Stimulated activated CD4-positive, alpha-beta T cell treated with anti-CD3 and anti-CD28 coated beads, Interleukin-2, amount 100 ng/mL, for 4 hours (primary cell): ENCODE measurements at places on chromosomes 7 and 10.

DNA sequence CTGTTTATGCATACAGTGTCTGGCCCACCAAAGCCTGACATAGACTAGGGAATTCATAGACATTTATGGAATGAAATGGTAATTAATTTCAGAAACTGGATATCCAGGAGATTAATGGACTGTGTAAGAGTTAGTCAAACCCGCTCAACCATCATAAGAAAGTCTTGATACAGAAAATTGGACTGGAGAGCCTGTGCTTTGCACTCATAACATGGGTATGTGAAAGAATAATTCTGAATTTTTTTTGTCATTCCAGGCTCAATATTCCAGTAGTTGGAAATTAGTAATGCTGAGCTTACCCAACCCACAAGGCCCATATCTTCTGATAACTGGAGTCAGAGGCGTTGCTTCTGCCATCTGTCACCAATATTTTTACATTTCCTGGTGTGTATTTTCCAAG is 799.7 kb upstream of the IGFBP3 start:
- no peak for DNase-seq

- DNase-seq, result no peak
Measured at GRCh38 chr7:30202671-30203070, 67.9 kb downstream of the MTURN start.

GRCh38 chr10:1293636-1294435 is 237.7 kb downstream of the WDR37 start:
- DNase-seq, result no peak

GRCh38 chr10:2262878-2263277 is 525.6 kb upstream of the ADARB2 start:
- DNase-seq, result no peak

DNA sequence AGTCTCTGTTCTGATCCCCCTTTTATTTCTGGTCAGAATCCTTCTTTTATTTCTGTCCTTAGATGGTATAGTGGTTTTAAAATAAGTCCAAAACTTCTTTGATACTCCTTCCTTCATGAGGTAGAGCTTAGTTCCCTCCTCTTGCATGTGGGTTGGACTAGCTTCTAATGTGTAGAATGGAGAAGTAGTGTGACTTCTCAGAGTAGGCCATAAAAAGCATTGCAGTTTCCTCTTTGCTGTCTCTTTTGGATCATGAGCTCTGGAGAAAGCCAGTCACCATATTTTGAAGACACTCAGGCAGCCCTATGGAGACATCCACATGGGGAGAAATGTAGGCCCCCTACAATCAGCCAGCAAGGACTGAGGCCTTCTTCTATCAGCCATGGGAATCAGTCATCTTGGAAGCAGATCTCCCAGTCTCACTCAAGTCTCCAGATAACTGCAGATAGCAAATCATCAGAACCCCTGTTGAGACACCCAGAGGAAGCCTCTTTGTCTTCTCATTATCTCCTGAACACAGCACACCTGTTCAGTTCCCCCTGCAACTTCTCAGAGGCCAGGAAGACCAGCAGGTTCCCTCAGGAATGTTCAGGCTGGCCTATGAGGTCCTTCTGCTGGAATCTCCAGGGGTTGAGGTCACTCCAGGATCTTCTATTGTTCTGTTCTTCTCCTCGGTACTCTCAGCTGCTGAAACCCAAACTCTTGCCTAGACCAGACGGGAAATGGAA is 511.9 kb upstream of the ZMIZ1 start:
- no peak for DNase-seq

DNA sequence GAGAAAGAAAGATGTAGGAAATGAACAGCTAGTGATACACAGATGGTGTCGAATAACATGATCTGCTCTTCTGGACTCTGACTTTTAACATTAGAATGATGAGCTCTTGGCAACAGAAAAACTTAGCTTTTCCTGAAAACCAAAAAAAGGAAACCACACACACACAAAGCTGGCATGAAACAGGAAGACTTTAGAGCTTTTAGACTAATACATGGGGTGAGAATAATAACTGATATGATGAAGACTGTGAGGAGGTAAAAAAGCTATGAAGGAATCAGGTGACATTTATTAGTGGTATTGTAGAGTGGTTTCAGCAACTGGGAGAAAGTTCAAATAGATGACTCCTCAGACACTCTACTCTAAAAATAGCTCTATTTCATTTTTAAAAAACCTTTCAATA is 491.9 kb downstream of the PARD3 start:
- no peak for DNase-seq

DNA sequence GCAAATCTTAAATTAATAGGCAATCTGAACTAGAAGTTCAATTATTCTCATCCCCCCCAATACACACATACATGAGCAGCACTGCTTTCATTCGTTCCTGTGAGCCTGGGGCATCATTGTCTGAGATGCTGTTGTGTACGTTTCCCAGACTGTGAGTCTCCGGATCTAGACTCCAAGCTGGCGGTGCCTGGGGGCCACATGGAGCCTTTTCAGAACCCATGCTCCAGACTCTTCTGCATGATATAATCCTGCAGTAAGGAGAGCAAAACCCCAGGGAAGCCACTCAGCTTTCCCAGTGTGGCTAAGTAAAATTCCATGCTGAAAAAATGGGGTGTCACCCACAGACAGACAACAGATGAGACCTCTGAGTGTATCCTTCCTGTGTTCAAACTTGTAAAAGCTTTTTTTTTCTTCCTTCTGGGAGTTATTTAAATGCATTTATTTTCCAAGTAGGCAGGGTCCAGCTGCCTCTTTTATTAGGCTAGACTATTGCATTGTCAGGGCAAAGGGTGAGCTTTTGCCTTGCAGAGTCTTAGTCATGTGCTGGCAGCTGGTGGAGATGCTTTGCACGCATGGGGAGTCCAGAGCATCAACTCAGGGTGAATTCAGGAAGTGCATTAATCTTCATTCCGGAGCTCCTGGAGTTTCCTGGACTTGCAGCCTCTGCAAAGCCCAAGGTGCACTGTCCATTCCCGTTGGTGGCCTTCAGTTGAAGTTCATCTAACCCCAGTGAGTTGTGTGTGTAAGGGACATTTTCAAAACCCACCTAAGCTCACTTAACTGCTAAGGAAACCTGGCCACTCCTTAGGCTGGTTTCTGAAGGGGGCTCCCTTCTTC is 185.7 kb upstream of the ADO start:
- DNase-seq, result no peak

- DNase-seq, result no peak
Measured at GRCh38 chr10:113399065-113399464, 153.8 kb upstream of the HABP2 start.

- no peak for DNase-seq
Measured at GRCh38 chr10:51145375-51145774, 71.1 kb downstream of the PRKG1 start.

DNA sequence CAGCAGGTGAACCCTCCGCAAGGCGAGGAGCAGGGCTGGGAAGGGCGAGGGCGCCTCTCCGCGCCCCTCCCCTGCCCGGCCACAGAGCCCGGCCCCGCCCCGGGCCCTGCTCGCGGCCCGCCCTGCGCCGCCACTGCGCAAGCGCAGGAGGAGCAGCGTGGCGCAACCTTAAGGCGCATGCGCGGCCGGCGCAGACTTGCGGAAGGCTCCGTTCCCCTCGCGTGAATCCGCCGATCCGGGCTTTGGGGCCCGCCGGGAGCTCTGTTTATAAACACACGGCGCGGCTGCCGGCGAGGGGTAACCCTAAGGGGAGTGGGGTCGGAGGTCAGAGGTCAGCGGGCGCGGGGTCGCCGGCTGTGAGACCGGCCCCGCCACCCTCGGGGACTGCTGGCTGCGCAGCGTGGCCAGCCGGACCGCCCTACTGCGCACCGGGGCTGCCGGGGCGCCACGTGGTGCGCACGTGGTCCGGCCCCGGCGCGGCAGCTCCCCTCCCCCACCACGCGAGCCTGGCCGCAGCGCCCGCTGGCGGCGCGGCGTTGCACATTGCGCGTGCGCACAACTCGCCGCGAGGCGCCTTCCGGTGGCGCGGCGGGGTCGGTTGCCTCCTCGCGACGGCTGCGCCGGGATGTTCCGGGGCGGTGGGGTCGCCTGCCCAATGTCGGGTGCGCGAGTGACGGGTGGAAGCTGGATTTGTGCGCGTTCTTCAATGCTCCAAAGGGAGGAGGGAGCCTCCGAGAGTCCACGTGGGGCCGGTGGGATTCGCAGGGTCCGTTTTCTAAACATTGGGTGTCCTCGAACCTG is 40.2 kb upstream of the FOXK1 start:
- DNase-seq, result peak; percentile 94

GRCh38 chr7:80918399-80918798 is 452 bp downstream of the SEMA3C start:
- DNase-seq, result no peak

GRCh38 chr10:72336259-72337038 is 18.3 kb downstream of the DNAJB12 start:
- DNase-seq, result no peak

- DNase-seq, result no peak
Measured at GRCh38 chr10:99827936-99828335, 45.5 kb downstream of the ABCC2 start.

- no peak for DNase-seq
Measured at GRCh38 chr7:14158111-14158510, 168.6 kb upstream of the ETV1 start.

DNA sequence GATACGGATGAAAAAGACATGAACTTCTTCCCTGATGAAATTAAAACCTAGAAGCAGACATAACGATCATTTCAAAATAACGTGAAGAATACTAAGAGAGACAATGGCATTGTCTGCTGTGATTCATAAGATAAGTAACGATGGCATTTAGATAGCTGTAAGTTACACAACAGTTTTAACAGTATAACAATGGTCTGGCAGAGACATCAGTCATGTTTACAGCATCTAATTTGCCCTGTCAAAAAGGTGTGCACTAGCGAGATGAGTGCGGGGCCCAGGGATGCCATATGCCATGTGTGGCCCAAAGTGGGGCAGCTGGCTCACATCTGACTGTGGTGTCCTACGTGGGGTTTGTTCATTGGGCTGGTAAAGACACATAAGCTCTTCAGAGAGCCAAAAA is 55.7 kb upstream of the RHEB start:
- no peak for DNase-seq

- DNase-seq, result no peak
Measured at GRCh38 chr7:101174322-101174854, 5.7 kb downstream of the NAT16 start.

GRCh38 chr10:79128923-79129305 is 60.1 kb downstream of the ZMIZ1 start:
- no peak for DNase-seq

DNA sequence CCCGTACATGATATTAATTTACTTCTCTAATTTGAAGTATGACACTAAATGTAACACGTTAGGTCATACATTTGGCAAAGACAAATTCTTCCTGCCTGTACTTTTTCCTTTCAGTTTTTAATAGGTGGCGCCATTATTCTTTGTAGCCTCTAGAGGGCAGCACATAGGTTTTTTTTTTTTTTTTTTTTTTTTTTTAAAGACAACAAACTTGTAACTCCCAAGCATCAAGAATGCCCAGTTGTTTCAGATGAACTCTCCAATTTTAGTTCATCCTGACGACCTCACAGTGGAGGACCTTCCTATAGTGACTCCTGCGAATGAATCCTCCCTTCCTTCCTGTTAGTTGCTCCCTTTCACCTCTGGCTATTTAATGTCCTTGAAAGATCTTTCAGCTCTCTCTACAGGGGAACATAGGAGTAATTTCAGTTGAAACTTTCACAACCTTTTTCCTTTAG is 139.3 kb upstream of the HDAC9 start:
- no peak for DNase-seq

GRCh38 chr7:85175217-85175616 is 11.6 kb downstream of the SEMA3D start:
- no peak for DNase-seq

GRCh38 chr7:116340201-116340847 is 130.0 kb downstream of the TES start:
- no peak for DNase-seq

GRCh38 chr10:122245136-122245535 is 26.0 kb upstream of the BTBD16 start:
- no peak for DNase-seq

DNA sequence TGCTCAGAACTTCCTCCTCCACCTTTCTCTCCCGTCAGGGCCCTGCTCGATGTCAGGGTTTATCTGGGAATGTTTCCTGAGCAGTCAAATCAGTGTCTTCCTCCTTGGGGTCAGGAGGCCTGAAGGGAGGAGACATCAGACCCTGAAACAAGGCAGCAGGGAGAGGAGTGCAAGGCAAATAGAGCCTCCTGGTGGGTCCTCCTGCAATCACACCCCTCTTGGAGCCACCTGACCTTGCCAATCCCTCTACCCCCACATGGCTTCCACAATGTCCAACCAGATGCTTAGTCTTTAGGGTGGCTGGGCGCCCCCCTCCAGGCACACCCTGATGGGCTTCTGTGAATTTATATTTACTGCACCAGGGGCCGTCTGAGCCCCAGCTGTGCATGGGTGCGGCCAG is 12.2 kb downstream of the GPR26 start:
- DNase-seq, result no peak

DNA sequence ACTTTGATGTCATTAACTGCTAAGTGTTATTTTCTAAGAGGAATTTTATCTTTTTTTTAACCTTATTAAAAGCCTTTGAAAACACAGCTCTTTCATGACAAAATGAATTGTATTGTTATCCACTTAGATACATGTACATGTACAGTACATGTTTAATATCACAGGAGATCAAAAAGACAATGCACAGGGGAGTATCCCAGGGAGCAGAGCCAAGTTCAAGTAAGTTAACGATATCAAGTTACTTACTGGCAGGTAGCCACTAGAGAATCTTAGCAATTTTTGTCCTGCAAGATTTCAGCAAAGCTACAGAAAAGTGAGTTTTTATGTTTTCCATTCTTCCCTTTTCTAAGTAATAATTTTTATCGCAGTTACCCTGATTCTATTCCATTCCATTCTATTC is 33.9 kb upstream of the ARL4A start:
- DNase-seq, result no peak

- DNase-seq, result no peak
Measured at GRCh38 chr7:55178292-55178862, 159.6 kb downstream of the EGFR start.

DNA sequence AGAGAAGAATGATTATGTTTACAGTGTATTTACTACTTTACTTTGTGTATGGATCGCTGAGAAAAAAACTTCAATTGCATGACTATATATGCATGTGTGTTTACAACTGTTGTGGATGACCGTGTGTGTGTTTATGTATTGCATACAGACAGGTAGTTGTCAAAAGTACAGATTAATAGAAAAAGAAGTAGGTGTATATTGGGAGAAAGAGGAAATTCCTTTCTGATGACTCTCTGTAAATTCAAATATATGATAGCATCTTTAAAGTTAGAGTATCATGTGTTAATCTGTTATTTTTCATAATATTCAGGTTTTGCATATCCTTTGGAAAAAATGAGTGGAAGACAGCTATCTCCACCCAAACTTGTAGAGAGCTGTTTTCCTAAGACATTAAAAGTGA is 160.4 kb upstream of the AGR3 start:
- DNase-seq, result no peak

- no peak for DNase-seq
Measured at GRCh38 chr10:68900427-68901104, 549 bp upstream of the DDX50 start.

- no peak for DNase-seq
Measured at GRCh38 chr10:91017198-91017597, 96.3 kb upstream of the ANKRD1 start.

GRCh38 chr7:50779427-50779826 is 3.3 kb downstream of the GRB10 start:
- no peak for DNase-seq
